HT-29 (cell line): ENCODE measurements at places on chromosomes 7 and 10.

DNA sequence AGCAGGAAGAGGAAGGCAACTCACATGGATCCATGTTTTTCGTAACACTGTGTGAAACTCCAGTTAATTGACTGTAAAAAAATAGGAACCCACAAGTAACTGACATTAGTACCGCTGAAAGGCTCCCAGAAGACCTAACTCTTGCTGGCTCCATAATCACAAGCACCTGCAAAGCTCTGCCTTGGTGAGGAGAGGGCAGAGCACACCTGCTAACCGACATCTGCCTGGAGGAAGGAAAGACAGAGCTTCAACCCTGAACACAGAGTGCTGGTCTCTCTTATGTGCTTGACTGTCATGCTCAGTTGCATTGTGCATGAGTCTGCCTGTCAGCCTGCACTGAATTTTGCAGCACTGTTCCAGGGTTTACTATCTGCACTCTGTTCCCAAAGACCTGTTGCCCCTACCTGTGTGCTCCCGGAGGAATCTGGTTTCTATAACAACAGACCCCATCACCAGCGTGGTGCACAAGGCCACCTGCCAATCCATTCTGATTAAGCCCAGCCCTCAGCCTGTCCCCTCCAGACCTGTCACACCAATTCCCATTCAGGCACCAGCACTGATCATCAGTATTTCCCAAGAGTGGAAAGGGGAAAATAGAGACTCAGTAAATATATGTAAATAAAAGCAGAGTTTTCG lies 63.1 kb upstream of the ANKRD1 start:
- DNase-seq: no peak

DNA sequence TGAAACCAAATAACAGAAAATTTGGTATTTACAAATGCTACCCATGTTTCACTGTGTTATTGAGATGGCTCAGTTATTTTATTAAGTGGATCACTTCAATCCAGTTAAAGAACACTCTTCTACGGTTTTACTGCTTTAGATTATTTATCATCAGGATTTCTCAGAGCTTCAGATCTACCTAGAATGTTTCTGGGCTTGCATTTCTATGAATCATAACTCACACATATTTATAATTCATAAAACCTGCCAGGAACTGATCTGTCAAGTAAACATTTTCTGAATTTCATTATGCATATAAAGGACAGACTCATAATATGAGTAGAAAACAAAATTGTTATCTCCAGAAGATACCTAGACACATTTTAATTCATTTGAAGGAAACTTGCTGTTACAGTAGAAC lies 1172.3 kb upstream of the LRRTM3 start:
- DNase-seq: no peak

- no peak for DNase-seq
These were observed 2.8 kb upstream of the PUS7 start for GRCh38 chr7:105524840-105525239.

DNA sequence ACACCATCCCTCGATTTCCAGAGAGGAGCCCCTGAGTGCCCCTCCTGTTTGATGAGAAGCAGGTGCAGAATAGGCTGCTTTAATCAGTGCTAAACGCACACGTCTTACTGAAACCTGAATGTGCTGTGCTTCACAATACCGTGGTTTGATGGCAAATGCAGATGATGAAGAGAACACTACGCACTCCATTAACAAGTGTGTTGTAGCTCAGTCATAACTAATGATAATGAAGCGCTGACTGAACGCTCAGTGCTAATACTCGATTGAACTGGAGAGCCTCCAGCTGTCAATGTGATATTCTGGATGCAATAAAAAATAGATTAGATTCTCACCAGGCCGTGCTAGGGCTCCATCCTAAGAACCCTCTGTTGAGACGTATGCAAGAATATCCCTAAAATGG lies 279.7 kb upstream of the PLPP4 start:
- no peak for DNase-seq

DNA sequence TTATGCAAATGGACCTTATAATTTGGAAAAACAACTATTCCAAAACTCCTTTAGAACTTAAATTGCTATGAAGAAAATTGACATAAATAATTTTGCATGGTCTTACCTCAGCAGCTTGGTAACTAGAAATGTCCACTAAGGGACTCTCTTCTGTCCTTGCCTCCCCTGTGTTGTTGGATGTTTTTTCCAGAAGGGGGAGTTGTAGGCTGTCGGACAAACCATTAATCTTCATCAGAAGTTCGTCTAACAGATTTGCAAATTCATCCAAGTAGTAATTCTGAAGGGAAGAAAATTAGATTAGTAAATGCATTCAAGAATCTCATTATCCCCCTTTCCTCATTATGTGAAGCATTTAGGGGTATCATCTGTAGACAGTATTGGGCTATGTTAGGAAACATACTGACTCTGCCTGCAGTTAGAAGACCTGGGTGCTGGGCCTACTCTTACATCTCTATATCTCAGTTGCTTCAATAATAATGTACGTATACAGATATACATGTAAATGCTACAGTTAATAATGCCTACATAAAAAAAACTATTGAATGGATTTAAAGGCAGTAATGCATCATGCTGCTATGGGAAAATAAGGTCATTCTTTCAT lies 155.6 kb downstream of the PKD1L1 start:
- DNase-seq: peak; percentile 65

GRCh38 chr7:37942934-37943610 lies 22.6 kb downstream of the EPDR1 start:
- DNase-seq: peak; percentile 33

GRCh38 chr7:145009876-145010275 lies 174.0 kb upstream of the TPK1 start:
- DNase-seq: no peak

- DNase-seq: no peak
These were observed 102.8 kb downstream of the RTKN2 start for GRCh38 chr10:62165803-62166202.

DNA sequence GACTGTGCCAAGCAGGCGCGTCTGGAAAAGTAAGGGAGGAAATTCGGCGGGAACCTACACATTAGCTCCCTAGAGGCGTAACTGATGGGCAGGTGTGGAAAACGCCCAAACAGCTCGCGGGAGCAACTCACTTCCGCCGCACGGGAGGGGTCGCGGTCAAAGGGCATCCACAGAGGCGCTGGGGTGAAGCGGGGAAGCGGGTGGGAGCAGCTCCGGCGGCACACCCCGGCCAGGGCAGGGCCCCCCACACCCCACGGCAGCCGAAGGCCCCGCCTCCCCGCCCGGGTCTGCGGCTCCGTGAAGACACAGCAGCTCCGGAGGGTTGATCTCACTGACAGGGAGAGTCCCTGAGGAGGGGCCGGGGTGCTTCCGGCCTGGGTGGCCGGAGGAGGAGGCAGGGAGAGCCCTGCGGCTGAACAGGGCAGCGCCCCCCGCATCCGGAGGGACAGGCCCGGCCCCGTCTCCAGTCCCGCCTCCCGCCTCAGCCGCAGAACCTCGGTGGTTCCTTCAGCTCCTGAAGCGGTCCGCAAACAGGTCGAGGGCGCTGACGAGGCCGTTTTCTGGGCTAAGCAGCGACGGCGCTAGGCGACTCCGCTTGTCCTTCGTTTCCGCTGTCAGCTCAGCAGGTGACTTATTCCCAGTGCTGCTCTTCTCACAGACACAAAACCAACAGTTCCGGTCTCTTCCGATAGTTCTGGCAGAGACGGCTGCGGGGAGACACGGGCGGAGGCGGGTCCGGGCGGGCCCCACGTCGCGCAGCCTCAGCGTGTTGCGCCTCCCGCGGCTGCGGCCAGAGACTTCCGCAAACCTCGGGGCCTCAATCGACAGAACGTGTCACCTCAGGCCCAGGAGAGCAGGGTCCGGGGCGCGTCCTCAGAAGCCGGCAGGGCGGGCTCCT lies 276.1 kb downstream of the DNAJB6 start:
- no peak for DNase-seq

- DNase-seq: no peak
These were observed 85.2 kb upstream of the CACNA2D1 start for GRCh38 chr7:82528577-82529310.

DNA sequence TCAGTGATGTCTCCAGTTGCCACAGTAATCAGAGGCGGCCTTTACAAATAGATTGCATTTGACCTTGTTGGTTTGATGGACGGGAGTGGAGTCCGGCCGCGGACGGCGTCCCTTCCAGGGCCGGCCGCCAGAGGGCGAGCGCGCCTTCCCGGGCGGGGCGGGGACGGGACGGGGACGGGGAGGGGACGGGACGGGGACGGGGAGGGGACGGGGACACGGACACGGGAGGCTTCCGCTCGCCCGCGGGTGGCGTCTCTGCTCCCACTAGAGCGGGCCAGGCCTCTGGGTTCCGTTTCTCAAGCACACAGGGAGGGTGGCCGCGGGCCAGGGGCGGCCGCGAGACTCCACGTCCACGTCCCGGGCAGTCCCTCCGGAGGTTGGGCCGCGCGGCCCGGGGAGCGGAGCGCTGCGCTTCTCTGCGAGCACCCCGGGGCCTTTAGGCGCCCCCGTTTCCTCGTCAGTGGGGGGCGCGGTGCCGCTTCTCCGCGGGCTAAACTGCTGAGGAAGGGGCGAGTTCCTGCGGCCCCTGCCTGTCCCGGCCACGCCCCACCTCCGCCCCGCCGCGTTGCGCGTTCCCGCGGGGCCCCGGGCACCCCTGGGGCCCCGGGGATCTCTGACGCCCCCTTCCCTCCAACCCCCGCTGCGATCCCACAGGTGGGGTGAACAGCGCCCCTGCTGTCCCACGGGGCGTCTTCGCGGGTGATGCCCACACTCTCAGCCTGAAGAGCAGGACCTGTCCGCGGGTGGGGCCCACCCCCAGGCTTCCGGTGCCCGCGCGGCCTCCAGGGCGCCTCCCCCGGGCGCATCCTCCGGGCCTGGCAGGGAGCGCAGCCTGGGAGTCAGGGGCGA lies 84.2 kb upstream of the MKI67 start:
- peak; percentile 39 for DNase-seq

DNA sequence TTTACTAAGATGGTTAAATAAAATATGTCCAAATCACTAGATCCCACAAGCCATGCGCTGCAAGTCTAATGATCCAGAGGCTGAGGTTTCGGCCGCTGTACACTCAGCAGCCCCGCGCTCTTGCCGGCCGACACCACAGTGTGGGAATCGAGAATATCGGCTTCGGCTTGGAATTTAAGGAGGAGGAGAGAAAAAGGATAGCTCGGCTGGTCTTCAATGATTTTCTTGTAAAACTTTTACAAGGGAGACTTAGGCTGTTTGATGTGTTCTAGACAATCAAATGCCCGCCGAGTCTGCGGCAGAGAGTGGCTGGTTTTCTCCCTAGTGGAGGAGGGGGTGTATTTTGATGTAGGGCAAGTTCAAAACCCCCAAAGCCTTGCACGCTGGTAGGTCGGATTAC lies 118.2 kb upstream of the TCF7L2 start:
- DNase-seq: no peak

- DNase-seq: no peak
These were observed 577 bp upstream of the DDX21 start for GRCh38 chr10:68955355-68955831.

GRCh38 chr7:136139417-136139816 lies 162.3 kb upstream of the MTPN start:
- DNase-seq: no peak

- DNase-seq: no peak
These were observed 785.9 kb downstream of the GATA3 start for GRCh38 chr10:8840356-8840755.

DNA sequence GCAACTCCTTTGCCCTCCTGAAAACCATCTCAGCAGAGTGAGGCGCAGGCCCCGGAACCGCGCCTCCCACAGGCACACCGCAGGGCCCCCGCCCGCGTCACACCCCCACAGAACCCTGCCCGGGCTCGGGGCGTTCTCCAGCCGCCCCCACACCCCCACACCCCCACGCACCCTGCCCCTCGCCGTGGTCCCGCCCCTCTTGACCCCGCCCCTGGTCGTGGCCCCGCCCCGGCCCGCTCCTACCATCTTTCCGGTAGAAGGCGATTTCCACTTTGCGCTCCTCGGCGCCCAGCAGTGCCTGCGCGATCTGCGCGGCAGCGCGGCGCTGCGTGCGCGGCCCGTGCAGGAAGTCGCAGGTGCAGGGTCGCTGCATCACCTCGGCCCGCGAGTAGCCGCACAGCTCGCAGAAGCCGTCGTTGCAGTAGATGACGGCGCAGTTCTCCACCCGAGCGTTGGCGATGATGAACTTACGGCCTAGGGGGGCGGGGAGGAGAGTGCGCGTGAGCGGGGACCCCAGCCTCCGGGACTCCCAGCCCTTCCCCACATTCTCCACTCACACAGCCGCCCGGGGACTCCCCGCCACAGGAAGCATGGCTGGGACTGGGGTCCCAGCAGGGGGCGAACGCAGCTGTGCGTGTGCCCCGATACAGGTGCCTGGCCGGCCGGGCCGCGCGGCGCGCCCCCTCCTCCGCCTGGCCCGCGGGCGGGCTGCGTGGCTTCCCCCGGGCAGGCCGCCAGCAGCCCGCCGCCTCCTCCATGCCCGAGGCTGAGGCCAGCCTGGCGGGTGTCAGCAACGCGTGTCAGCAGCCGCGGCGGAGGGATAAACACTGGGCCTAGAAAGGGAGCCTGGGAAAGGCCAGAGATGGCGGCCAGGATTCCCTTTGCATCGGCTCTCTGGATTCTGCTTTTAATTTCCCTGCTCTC lies 3.4 kb downstream of the KCNH2 start:
- no peak for DNase-seq

DNA sequence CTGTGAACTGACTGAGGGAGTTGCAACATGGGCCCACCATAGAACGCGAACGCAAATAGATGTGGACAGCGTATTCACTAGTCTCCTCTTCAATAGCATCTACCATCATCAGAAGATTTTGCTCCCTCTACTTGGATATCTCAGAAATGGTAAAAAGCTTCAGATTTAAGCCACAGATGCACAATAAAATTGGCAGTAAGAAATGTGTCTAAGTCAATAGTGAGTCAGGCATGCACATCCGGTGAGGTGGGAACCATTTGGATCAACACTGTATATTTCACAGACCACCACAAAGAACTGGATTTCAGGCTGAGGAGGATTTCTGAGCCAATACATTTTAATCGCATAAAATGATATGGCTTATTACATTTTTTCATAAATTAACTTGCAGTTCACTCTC lies 111.5 kb upstream of the ADAM12 start:
- DNase-seq: no peak

DNA sequence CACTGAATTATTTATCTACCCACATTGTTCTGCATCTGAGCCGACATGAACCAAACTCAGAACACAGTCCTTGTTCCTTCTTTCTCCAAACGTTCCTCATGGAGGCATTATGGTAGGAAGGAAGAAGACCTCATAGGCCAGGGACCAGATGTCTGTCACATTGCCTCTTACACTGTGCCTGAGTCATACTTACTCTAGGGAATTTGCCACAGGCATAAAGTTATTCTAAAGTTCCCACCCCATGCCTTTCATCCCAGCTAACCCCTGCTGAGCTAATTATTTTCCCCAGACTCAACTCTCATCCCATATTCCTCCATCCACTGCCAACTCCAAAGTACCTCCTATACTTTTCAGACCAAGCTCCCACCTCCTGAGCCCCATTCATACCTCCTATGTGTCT lies 21.2 kb downstream of the MAT1A start:
- no peak for DNase-seq

GRCh38 chr7:110623436-110623835 lies 467.5 kb upstream of the LRRN3 start:
- no peak for DNase-seq

GRCh38 chr10:110802090-110802489 lies 69.6 kb upstream of the PDCD4 start:
- no peak for DNase-seq

- DNase-seq: no peak
These were observed 5.1 kb downstream of the CCDC71L start for GRCh38 chr7:106655703-106656498.
